ENCODE measurements at places on chromosomes 7 and 10.

DNA sequence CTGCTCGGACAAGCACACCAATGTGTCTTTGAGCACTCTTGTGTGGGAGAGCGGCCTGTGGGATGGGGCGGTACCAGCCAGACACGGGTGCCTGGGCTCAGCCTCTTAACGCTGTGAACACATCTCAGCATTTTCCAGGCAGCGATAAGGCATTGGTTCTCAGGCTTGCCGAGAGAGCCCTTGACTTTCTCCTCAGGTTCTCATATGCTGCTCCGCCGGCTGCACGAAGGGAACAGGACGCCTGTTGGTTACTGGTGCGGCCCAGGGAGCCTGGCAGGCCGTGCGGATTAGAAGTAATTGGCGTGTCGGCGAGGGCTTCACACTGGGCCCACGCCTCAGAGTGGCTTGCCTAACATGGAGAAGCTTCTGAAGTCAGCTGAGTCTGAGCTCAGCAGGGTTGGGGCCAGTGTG lies 456.7 kb upstream of the FOXK1 start:
- DNase-seq, result no peak

DNA sequence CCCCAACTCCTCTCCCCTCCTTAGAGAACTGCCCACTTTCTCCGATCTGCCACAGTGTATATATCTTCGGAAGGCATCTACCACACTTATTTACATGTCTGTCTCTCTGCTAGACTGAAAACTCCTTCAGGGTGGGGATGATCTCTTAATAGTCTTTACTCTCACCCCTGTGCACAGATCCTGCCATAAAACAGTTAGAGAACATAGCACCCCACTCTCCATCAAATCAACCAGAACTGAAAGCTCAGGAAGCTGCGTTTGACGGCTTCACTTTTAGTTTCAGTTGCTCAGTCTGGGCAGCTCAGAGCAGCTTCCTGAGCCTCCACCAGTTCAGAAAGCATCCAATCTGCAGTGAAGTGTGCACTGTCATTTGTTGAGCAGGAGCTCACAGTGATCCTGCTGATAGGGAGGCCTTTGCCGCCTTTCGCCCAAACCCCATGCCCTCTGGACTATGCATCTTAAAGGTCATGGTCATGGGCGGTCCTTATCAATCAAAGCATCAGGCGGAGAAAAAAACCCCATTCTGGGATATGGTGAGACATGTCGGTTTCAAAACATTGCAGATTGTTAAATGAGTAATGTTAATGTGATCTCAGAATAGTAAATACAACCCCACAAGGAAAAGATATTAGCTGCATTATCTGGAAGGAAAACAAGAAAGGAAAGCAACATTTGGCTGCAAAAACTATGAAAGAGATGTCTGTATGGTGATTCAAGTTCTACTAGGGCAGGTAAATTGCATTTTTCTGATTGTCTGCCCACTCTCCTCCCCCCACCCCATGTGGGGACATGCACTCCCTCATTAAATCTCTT lies 167.1 kb upstream of the ADO start:
- no peak for DNase-seq

DNA sequence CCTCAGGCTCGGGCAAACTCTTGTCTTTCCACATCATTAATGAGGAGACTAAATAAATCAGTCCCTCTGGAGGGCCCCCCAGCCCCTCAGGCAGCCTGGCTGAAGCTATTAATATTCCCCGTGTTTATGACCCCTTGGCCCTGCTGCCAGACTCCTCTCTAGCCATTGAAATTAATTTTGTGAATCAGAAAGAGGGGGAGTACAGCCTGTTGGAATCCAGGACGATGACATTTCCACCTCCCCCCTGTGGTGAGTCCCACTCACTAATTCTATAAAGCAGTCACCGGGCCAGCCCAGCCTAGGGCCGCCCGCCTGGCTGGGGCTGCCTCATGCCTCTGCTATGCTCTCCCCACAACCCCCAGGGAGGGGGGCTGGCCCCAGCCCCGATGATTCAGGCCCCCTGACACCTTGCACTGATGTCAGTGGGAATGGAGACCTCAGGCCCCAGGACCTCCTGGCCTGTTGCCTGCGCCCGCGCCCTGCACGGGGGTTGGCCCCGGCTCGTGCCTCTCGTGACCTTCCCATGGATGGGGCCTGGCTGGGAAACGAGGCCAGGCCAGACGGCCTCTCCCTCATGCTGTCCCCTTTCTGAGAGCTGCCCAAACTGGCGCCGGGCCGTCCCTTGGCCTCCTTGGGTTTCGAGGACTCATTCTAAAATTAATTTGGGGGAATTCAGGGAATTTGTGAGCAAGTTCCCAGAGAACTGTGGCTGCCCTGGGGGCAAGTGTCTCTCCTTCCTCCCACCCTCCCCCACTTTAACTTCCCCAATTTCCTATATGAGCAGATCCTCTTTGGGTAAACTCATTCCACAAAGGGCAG lies 34.0 kb downstream of the TMEM270 start:
- no peak for DNase-seq

DNA sequence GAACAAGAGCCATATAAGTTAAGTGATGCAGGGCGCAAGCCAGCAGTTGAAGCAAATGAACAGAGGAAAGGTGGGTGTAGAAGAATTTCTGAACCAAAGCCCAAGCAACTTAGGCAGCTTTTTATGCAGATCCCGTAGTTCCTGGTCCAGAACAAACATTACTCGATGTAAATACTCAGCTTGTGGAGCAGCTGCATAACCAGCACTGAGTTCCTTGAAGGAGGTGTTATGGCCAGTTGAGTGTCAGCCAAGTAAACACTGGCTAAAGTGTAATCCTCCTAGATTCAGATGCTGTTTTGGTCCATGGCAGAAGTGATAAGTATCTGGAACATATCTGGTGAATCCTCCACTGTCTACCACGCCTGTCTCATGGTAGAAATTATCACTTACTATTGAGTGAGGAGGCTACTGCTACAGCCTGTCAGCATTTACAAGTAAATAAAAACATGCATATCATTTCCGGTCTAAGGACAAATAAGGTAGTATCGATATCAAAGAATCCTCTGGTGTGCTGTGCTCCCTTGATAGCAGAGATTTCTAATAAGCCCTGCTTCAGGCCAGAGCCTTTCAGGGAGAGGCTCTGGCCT lies 213.9 kb downstream of the DYNC1I1 start:
- DNase-seq, result no peak

DNA sequence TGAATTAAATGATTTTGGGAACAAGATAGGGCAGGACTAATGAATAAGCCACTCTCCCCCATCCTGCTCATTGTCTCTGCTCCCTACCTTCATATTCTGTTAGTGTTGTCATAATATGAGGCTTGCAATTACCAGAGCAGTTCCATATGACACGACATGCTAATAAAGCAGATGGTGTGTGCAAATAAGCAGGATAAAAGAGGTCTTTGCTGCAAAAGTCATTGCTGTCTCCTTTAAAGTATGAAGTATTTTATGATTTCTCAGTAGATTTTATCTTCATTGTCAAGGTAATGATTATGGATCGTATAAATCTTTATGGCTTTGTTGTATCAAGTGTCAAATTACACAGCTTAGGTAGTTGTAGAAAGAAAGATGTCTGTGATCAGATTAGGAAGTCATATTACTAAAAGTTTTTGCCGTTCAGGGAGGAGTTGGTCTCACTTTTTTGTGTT lies 114.8 kb downstream of the SDK1 start:
- DNase-seq, result no peak

- DNase-seq, result no peak
Measured at GRCh38 chr7:105841866-105842265, 34.5 kb downstream of the ATXN7L1 start.

GRCh38 chr10:6146013-6146785 lies 56.5 kb upstream of the PFKFB3 start:
- no peak for DNase-seq

DNA sequence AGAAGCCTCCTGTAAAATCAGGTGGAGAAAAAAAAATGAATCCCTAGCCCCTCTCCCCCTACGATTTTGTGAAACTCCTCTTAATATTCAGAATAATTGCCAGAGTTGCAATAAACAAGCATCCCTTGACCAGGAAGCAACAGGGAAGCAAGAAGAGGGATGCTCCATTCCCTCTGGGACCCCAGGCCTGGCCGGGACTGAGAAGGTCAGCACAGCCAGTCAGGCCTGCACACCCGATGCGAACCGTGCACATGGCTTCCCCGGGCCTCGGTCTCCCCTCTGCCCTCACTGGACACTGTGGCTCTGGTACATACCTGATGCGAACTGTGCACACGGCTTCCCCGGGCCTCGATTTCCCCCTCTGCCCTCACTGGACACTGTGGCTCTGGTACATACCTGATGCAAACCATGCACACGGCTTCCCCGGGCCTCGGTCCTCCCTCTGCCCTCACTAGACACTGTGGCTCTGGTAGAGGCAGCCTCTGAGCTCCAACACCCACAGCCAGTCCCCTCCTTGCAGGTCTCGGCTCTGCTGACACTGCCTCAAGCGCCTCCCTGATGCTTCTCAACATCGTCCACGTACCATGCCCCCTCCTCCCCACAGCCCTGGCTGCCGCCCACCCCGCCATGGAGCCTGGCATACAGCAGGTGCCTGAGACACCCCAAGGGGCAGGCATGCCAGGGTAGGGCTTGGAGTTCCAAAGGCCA lies 138.6 kb downstream of the DIP2C start:
- DNase-seq, result no peak

- no peak for DNase-seq
Measured at GRCh38 chr10:4294996-4295792, 510.2 kb upstream of the KLF6 start.

DNA sequence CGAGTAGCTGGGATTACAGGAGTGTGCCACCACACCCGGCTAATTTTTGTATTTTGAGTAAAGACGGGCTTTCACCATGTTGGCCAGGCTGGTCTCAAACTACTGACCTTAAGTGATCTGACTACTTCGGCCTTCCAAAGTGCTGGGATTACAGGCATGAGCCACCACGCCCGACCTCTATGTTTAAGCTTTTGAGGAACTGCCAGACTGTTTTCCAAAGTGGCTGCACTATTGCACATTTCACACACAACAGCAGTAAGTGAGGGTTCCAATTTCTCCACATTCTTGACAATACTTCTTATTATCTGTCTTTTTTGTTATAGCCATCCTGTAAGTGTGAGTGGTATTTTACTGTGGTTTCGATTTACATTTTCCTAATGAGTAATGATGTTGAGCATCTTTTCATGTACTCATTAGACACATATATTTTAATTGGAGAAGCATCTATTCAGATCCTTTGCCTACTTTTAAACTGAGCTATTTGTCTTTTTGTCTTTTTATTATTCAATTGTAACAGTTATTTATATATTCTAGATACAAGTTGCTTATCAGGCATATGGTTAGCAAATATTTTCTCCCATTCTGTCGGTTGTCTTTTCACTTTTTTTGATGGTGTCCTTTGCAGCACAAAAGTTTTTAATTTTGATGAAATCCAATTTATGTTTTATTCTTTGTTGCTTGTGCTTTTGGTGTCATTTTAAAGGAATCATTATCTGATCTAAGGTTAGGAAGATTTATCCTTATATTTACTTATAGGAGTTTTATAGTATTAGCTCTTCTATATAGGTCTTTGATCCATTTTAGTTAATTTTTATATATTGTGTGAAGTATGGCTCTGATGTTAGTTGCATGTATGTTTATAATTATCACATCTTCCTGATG lies 12.8 kb upstream of the IRF5 start:
- DNase-seq, result no peak

DNA sequence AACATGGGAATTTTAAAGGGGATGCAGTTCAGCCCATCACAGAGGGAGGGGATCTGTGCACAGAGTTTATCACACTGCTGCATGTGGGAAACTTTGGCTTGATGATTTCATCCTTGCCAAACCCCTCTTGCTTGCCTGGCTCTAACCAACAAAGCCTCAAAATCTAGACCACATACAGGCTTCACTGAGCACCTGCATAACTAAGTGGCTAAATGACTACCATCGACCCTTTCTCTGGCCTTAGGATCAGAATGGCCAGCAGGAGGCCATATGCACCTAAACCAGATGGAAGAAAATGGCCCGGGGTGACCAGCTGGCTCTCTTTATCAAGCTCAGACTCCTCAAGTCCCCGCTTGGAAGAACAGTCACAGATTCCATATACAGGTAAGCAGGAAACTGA lies 15.6 kb upstream of the ZNF25 start:
- no peak for DNase-seq

- no peak for DNase-seq
Measured at GRCh38 chr7:17307000-17307399, 8.5 kb downstream of the AHR start.

GRCh38 chr10:117562896-117563737 lies 20.6 kb downstream of the EMX2 start:
- DNase-seq, result no peak

GRCh38 chr10:57716884-57717283 lies 550.8 kb downstream of the IPMK start:
- no peak for DNase-seq

GRCh38 chr7:129307592-129307991 lies 82.8 kb downstream of the AHCYL2 start:
- DNase-seq, result no peak

GRCh38 chr7:17492437-17492836 lies 194.0 kb downstream of the AHR start:
- DNase-seq, result no peak

- DNase-seq, result no peak
Measured at GRCh38 chr10:130017631-130018022, 53.6 kb upstream of the EBF3 start.

- DNase-seq, result no peak
Measured at GRCh38 chr10:104018471-104018870, 51.5 kb downstream of the SLK start.

GRCh38 chr10:76333326-76333725 lies 901.9 kb downstream of the LRMDA start:
- DNase-seq, result no peak

- no peak for DNase-seq
Measured at GRCh38 chr10:93039721-93040120, 20.9 kb upstream of the CYP26C1 start.

DNA sequence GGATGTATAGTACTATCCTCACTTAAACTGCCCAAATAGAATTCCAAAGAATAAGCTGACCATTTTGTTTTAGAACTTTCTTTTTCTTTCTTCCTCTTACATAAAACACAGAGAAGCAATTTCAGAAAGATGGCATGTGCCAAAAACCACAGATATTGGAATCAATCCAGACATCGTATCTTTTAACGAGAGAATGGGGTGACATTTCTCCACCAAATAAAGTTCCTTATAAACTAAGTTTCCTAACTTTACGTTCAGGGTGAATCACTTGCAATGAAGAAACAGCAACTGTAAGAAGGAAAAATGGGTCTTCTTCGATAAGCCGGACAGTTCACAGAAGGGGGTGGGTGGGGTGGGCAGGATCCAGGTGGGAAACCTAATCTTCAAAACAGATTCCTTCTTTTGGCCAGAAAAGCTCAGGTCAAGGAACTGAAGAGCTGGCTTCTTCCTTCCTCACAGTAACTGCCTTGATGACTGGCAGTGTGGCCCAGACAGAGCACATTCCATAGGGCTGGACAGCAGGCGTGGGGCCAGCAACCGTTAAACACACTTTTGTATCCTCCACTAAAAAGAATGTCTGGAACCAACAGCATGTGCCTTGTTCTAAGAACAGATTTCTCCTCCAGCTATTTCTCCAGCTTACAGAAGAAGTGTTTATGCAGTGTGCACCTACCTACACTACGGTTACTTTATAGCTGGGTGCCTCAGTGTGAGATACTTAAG lies 31.5 kb downstream of the CREB3L2 start:
- DNase-seq, result no peak
